8988T (cell line): ENCODE measurements at places on chromosomes 2 and 18.
A peak's percentile ranks its signal among the peaks of the same experiment; 100 is the strongest.

DNA sequence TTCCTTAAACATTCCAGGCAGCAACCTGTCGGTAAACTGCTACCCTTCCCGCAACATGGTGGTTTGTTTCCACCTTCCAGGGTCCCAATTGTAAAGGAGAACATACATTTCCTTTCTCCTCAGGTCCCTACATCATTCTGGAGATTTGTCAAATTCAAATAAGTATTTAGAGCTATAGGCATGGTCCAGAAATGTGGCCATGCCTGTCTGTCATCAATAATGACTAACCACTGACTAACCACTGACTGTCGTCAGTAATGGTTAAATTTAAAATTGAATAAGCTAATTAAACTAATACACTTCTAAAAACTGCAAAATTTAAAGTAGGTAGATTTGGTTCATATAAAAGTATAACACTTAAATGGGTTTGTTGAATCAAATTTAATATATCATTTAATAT is 984.0 kb upstream of the SLC39A10 start:
- no peak for DNase-seq

DNA sequence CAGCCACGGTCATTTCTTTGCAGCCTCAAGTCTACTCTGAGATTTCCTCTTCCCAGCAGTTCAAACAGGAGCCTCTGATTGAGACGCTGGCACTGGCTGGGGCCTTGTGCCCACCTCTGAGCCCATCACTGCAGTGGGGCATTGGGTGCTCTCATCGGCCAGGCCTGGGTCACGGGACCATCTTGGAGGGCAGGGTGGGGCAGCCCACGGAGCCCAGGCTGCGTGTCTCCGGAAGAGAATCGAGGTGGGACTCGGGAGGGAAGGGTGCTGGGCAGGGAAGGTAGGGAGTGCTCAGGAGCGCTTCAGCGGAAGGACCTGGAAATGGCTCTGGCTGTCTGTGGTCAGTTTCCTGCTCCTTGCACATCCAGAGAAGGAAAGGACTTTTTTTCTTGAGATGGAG is 82.4 kb downstream of the RTP5 start:
- no peak for DNase-seq

GRCh38 chr2:61178603-61179545 is 16.9 kb downstream of the C2orf74 start:
- no peak for DNase-seq

DNA sequence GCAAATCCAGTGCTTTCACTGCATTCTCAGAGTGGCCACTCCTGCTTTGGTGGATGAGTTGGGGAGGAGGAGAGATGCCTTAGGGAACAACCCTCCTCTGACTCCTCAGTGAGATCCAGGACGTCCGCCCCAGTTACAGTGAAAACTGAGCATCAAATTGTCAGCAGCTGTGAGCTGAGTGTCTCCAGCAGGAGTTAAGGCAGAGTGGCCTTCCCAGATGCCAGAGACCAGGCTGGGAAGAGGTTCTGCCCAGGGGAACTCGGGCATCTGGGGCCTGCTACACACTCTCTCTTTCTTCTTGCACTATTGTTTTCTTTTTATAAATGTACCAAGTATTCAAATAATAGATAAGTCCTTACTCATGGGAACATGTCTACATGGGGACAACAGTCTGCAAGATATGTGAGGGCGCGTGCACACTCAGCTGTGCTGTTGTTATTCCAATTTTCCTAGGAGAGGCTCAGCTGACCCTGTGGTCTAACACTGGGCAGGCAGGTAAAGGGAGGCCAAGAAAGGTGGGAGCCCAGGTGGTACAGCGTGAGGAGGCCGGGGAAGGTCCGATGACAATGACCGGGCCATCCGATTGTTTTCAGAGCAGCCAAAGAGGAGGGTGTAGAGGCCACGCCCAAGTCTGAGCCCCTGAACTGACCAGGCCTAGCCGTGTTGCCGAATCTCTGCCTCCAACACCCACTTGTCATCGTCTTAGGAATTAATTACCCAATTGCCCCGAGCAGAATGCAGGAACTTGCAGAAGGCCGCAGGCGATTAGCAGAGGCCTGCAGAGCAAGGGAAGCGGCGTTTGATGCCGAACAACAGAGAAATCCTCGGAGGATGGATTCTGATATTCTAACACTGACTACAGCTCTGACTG is 166.9 kb downstream of the ANAPC1 start:
- no peak for DNase-seq

GRCh38 chr18:56112013-56112749 is 524.2 kb upstream of the TCF4 start:
- DNase-seq, result no peak

- DNase-seq, result no peak
Measured at GRCh38 chr2:183341057-183341456, 216.8 kb downstream of the NUP35 start.

DNA sequence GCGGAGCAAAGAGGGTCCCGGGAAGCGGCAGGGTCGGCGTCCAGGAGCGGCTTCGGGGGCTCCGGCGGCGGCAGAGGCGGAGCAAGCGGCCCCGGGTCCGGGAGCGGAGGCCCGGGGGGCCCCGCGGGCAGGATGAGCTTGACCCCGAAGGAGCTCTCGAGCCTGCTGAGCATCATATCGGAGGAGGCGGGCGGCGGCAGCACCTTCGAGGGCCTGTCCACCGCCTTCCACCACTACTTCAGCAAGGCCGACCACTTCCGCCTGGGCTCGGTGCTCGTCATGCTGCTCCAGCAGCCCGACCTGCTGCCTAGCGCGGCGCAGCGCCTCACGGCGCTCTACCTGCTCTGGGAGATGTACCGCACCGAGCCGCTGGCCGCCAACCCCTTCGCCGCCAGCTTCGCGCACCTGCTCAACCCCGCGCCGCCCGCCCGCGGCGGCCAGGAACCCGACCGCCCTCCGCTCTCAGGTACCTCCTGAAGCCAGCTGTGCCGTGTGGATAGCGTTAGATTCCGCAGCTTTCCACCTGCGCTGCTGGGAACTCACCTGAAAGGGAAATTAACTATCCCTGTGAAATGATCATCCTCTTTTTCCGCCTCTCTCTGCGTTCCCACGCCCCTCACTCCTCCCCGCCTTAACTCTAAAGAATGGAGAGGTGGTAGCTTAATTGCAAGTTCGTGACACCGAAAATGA is 472 bp downstream of the CNOT11 start:
- DNase-seq, result peak; percentile 41

DNA sequence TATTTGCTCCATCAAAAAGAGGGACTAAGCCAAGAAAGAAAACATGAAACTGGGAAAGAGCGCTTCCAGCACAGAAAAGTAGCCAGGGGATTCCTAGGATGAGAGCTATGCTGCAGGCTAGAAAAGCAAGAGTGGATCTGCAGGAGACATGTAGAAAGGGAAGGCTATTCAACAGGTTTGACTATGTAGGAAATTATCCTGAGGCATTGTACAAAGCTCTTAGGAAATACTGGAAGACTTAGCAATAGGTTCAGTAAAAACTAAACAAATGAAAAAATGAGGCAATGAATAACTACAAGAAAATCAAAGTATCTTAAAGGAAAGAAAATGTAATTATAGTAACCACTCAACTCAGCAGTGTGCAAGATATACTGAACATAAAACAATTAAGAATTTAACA is 229.5 kb upstream of the FBXO11 start:
- no peak for DNase-seq

DNA sequence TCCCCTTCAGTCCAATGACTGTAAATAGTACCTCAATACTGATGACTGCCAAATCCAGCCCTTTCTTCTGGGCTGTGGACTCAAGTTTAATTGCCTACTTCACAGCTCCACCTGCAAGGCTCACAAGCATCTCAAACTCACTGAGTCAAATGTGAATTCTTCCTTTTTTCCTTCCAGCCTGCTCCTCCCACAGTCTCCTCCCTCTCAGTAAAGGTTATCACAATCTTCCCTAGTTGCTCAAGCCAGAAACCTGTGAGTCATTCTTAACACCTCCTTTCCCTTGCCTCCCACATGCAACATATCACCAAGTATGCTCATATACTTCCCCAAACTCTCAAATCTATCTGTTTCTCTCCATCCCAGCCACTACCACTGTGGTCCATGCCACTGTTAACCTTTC is 3.7 kb upstream of the MFSD6 start:
- DNase-seq, result no peak

DNA sequence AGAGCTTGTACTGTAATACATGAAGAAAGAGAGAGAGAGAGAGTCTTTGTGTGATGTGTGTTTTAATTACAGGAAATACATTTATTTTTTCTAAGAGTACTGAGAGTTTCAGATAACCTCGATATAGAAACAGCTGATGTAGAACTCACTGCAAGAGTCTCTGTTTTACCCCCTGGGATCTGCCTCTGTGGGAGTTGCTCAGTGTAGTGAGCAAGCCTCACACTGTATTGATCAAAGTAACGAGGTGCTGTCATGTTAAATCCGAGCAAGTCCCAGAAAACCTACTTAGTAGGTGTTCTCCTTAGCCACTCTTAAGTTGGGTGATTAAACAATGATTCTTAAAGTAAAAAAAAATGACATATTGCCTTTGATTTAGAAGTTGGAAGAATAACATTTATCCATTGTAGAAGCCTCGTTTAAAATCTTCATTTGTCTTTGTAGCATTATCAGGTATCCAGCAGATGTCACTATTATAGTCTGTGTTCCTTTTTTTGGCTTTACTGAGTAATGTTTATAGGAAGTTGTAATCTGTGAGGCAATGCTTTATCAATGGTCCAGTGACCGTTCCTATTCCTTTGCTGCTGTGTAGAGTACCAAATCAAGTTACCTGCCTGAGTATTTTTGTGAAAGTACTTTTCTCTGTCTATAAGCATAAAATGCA is 219.0 kb downstream of the MYO3B start:
- no peak for DNase-seq

DNA sequence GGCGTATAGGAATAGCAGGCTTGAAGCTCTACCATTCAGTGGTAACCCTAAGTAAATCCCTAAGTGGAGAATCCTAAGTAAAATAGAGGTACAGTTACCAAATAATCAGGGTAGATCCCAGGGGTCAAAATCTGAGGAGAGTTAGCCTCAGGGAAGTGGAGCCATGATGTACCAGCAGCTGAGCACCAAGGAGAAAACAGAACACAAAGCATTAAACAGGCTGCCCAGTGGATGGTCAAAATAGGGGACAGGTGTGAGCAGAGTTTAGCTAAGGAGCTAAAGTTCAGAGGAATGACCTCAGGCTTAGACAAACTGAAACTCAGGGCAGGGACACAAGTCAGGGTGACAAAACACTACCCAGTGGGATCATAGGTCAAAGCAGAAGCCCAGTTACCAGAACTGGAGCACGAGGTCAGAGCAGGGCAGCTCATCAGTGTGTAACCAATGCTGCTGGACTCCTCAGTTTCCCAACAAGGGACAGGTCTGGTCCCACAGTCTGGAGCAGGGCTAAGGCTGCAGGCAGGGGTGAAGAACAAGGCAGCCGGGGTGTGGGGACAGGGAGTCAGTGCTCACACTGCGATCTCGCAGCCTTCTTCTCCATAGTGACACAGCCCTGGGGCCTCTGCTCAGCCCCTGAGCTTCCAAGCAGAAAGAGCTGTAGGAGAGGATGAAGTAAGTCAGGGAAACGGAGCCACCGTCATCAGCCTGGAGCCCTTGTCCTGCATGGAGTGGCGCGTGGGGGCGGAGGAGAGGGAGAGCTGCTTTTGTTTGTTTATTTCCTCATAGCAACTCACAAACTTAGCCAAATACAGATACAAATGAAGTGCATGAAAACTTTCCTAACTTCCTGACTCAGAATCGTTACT is 264.0 kb downstream of the MREG start:
- no peak for DNase-seq

DNA sequence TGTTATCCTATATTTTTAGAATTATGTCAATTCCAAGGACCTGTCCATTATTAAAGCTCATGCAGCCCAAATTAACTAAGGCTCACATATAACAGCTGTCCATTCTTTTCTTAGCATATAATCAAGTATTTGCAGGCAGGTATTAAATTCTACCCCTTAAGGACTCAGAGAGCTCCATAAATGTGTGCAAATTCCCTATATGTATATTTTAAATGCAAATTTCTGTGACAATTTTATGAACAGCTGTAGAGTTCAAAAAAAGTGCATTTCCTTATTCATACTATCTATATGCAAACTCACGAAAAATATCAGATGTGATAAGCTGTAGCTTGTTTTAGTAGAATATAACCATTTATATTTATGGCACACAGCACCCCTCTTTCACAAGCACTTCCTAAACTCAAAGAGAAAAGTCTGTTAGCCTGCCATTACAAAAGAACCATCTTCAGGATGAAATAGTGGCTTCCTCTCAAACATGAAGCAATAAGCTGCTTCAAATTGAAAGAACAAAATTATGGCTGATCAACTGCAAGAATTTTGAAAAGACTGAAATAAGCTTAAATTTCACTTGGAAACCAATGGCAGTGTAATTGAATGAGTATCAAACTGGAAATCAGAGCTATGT is 155.0 kb upstream of the REG3G start:
- DNase-seq, result no peak

- no peak for DNase-seq
Measured at GRCh38 chr18:8602040-8602439, 7.2 kb upstream of the RAB12 start.

DNA sequence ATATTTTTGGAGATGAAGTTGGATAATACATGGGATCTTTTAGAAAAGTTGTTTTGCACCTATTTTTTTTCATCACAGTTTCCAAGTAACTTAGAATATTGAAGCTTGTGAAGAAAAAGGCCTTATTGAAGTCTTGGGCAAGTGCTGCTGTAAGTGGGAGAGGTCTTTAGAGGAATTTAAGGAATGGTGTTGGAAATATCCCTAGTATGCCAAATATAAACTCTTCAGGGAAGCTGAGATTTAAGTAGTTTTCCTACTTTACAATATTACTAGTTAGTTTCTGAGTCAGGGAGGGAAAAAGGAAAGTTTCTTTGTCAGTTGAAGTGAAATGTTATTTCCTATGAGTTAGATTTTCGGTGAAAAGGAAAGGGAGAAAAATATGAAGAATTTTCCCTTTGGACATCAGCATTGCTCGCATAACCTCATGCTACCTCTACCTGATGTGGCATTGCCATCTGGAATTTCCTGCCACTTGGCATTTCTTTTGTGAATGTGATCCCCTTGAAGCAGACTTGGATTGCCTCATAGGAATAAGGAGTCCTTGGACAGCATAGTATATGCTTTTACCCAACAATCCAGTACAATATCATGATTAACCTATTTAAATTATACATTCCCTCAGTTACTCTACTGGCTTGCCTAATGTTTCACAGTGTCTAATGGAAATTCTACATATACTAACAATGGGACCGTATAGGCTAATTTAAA is 12.1 kb downstream of the PLEKHH2 start:
- no peak for DNase-seq

- DNase-seq, result no peak
Measured at GRCh38 chr18:65968239-65969004, 217.6 kb downstream of the CDH7 start.

DNA sequence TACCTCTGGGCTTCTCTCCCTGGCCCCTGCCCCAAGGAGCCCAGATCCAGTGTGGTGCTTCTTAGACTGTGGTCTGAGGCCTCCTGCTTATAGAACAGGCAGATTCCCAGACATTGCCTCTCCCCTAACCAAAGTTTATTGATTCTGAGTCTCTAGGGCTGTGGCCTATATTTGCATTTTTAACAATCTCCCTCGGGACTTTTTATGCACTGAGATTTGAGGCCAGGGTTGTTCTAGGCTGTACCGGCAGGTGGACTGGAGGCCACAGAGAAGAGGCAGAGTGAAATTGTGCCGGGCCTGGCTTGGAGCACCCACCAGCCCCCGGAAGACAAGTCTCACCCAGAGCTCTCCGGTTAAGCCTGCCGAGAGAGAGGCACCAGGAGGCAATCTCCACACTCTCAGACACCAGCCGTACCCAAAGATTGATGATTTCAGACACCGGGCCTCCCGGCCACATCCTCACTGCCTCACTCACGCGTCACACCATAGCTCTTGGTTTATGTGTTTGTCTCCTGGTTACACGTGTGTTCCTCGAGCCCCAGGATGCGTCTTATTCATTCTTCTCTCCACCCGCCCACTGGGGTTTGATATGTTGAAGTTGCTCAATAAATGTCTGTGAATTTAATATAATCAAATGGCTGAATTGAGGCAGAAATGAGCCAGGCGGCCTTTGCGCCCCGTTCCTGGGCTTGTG is 203.7 kb downstream of the KLHL29 start:
- no peak for DNase-seq
